ENCODE measurements at places on chromosomes 4 and X. TPM values are rescaled to one million over a fixed set of nuclear protein-coding genes. Genes with fewer than 3 reads are reported as not detected.

DNA sequence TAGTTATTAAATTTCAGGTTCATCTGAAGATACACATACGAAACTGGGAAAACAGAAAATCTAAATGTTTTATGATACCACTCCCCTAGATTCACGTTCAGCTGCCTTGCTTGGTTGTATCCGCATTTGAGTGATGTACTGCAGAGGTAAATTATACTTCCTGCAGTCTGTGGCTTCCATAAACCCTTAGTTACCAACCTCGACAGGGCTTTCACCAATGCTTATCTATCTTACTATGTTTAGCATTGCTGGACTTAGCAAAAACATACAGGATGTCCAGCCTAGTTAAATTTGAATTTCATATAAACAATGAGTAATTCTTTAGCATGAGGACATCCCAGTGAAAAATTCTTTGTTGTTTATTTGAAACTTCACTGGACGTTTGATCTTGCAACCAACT, 108.8 kb downstream of the TMA16 start:
- no peaks in the 10 kb centered on the region for H3K27me3 ChIP-seq
- H3K27ac ChIP-seq = no peak overlapping the region
- H3K4me1 ChIP-seq = no peaks in the 10 kb centered on the region
- no peak for DNase-seq

DNA sequence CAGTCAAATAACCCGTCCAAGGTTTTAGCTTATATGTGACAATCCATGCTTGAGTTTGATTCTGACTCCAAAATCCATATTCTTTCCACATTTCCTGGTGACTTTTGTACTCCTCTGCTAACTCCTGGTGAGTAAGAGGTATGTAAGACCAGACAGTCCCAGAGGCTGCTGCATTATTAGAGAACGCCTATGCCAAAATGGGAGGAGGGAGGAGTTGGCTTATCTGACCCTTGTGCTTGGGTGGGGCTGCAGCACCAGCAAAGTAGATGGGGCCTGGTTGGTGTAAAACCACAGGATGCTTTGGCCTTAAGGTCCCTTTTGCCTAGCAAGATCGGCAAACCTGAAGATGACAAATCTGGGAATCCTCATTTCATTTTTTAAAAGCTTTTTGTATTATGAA, 9.1 kb upstream of the RNF212 start:
- no peak for DNase-seq
- H3K27ac ChIP-seq = no peak overlapping the region
- H3K27me3 ChIP-seq = no peaks in the 10 kb centered on the region
- no peak overlapping the region for H3K4me3 ChIP-seq
- H3K36me3 ChIP-seq = no peaks in the 10 kb centered on the region
- no peaks in the 10 kb centered on the region for H3K4me1 ChIP-seq

DNA sequence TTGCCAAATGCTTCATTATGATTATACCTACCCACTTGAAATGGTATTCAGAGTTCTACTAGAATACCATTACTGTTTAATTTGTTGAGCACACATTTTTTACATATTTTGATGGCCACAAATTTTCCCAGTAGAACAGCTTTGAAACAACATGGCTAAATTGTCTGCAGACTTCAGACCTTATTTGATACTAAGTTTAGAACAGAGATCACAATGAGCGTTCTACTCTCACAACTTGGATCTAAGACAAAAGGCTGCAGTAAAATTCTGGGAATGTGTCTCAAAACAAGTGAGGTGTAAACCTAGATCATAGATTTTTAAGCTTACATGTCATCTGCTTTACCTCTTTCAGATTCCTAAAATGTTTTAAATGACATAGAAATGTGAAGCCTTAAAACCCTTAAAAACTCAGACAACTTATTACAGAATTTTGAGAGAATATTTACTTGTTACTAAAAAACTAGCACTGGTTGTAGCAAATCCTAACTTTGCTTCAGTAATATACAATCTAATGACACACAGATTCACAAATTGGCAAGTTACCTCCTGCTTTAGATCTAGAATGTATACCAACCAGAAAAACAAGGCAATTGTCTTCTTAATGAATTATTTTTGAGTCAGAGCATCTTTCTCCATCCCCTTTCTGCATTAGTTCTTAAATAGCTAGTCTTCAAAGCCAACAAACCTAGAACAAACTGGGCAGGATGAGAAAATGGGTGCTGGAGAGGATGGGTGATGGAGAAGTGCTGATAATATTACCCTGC, 243.3 kb downstream of the SLC7A11 start:
- peaks cover 5% of the 10 kb centered on the region for H3K4me1 ChIP-seq
- H3K27ac ChIP-seq = peak overlapping the region; percentile 27
- no peaks in the 10 kb centered on the region for H3K27me3 ChIP-seq
- no peaks in the 10 kb centered on the region for H3K36me3 ChIP-seq

- no peak overlapping the region for H3K4me3 ChIP-seq
- H3K27ac ChIP-seq = no peak overlapping the region
- no peak for DNase-seq
- no peaks in the 10 kb centered on the region for H3K36me3 ChIP-seq
Measured at GRCh38 chrX:110036162-110037033, 33.5 kb downstream of the TMEM164 start.

Gene ZFYVE28
- total RNA-seq = not detected

DNA sequence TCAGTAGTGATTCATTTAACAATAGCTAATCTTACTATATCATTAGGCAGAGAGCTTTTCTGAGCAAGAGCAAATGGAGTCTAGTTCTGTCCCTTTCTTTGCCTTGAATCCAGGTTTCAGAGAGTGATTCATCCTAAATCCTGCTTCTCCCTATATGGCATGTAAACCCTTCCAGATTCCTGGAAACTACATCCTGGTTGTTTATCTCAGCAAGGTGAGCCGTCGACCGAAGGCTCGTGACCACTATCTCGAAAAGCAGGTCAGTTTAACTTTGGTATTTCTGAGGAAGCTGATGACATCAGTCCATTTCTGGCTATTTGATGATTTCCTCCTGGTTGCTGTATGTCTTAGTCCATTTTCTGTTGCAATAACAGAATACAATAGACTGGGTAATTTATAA, 40.7 kb upstream of the ERVMER34-1 start:
- no peak for DNase-seq
- no peaks in the 10 kb centered on the region for H3K36me3 ChIP-seq
- no peak overlapping the region for H3K4me3 ChIP-seq
- no peaks in the 10 kb centered on the region for H3K27me3 ChIP-seq
- no peak overlapping the region for H3K27ac ChIP-seq
- no peaks in the 10 kb centered on the region for H3K4me1 ChIP-seq

GRCh38 chrX:154827194-154828015, 7.1 kb downstream of the SMIM9 start:
- no peak for DNase-seq
- H3K27me3 ChIP-seq = no peaks in the 10 kb centered on the region
- no peak overlapping the region for H3K4me3 ChIP-seq
- H3K36me3 ChIP-seq = no peaks in the 10 kb centered on the region
- H3K4me1 ChIP-seq = no peaks in the 10 kb centered on the region

GRCh38 chr4:165077034-165077578, 23.4 kb downstream of the TRIM75 start:
- no peak overlapping the region for H3K4me3 ChIP-seq
- no peaks in the 10 kb centered on the region for H3K4me1 ChIP-seq
- H3K36me3 ChIP-seq = no peaks in the 10 kb centered on the region
- no peak for DNase-seq

- no peaks in the 10 kb centered on the region for H3K27me3 ChIP-seq
- no peak overlapping the region for H3K4me3 ChIP-seq
- DNase-seq = peak; percentile 12
- H3K4me1 ChIP-seq = no peaks in the 10 kb centered on the region
- no peak overlapping the region for H3K27ac ChIP-seq
- no peaks in the 10 kb centered on the region for H3K36me3 ChIP-seq
Measured at GRCh38 chr4:155603360-155603891, 63.2 kb upstream of the GUCY1A1 start.

- no peak overlapping the region for H3K27ac ChIP-seq
- DNase-seq = no peak
- H3K27me3 ChIP-seq = no peaks in the 10 kb centered on the region
- H3K4me1 ChIP-seq = no peaks in the 10 kb centered on the region
- H3K4me3 ChIP-seq = no peak overlapping the region
Measured at GRCh38 chr4:189771696-189772361, 168.8 kb upstream of the FRG1 start.

DNA sequence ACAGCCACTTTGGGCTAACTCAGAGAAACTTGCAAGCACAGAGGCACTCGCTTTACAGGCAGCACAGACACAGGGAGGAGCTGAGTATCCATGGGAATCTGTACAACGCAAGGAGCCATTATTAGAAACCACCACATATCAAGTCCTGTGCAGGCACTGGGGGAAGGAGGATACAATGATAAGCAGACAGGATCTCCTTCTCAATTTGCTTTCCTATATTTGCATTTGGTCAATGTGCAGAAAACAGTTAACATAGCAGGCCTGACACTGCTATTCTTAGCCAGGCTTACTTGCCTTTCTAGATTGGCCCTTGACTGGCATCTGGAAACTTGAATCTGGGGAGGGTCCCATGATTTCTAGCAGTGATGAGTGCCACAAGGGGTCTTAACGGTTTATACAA, 65.8 kb downstream of the TEC start:
- H3K36me3 ChIP-seq = no peaks in the 10 kb centered on the region
- H3K4me3 ChIP-seq = no peak overlapping the region
- no peak for DNase-seq

- peaks cover 21% of the 10 kb centered on the region for H3K36me3 ChIP-seq
- peak overlapping the region; percentile 90 for H3K27ac ChIP-seq
- H3K4me1 ChIP-seq = peaks cover 3% of the 10 kb centered on the region
- peak; percentile 24 for DNase-seq
Measured at GRCh38 chr4:73259571-73260090, 1.0 kb upstream of the ANKRD17 start.

Gene IL2
- not detected for total RNA-seq

DNA sequence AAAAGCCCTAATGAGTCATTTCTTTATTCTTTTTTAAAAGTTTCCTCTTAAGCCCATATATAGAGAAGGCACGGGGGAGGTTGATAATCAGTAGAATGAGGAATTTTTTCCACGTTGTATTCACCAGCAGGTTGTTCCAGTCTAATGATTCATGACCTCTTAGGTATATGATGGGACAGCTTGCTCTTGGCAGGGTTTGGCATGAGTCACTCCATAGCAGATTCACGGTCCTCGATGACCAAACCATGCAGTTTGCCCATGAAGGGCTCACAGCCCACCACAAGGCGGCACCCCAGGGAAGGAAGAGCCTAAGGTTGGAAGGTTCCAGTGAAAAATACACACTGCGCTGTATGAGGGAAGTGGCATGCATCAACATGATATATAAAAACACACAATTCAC, 623.8 kb upstream of the DIPK2B start:
- no peak overlapping the region for H3K27ac ChIP-seq
- no peaks in the 10 kb centered on the region for H3K4me1 ChIP-seq
- no peak overlapping the region for H3K4me3 ChIP-seq
- no peaks in the 10 kb centered on the region for H3K27me3 ChIP-seq

Gene ETDB
- total RNA-seq = not detected

DNA sequence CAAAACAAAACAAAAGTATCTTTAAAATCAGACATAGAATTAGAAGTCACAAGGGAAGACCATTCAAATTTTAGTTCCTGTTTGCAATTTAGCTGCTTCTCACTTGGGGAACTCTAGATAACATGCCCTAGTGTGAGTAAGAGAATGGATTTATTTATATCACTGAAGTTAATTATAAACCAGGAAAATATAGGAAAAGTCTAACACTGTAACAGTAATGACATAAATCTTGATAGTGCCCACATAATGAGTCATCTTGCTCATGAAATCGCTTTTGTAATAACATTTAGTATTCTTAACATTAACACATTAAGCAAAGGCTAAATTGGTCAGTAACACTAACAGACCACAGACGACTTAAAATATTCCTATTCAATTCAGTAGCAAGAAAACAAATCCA, 710.7 kb downstream of the STPG2 start:
- no peak overlapping the region for H3K4me3 ChIP-seq
- H3K27ac ChIP-seq = no peak overlapping the region
- DNase-seq = no peak
- H3K36me3 ChIP-seq = no peaks in the 10 kb centered on the region
- no peaks in the 10 kb centered on the region for H3K4me1 ChIP-seq
- H3K27me3 ChIP-seq = no peaks in the 10 kb centered on the region

Gene HMGB3
- 120 TPM for total RNA-seq

Gene BEND4
- total RNA-seq = 0.13 TPM

- H3K4me1 ChIP-seq = no peaks in the 10 kb centered on the region
- DNase-seq = peak; percentile 5
- H3K4me3 ChIP-seq = no peak overlapping the region
- no peaks in the 10 kb centered on the region for H3K36me3 ChIP-seq
Measured at GRCh38 chrX:138298268-138298667, 413.2 kb downstream of the FGF13 start.

DNA sequence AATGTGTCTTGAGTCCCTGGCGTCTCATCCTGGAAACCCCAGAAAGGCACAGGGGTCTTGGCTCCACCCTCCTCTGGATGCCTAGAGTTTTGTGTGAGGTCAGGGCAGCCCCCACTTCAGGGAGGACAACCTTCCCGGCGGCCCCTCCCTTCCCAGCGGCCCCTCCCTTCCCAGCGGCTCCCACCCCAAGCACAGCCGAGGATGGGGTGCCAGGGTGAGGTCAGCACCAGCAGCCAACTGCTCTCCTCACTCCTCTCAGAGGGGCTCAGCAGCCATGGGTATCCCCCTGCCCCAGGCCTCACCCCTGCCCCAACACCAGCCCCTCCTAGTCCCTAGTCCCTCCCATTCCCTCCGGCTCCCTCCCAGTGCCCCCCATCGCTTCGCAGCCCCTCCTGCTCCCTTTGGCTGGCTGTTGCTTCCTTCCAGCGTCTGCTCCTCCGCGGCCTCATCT, 17.4 kb downstream of the DGKQ start:
- DNase-seq = no peak
- no peak overlapping the region for H3K27ac ChIP-seq
- no peak overlapping the region for H3K4me3 ChIP-seq
- no peaks in the 10 kb centered on the region for H3K36me3 ChIP-seq
- H3K27me3 ChIP-seq = no peaks in the 10 kb centered on the region

DNA sequence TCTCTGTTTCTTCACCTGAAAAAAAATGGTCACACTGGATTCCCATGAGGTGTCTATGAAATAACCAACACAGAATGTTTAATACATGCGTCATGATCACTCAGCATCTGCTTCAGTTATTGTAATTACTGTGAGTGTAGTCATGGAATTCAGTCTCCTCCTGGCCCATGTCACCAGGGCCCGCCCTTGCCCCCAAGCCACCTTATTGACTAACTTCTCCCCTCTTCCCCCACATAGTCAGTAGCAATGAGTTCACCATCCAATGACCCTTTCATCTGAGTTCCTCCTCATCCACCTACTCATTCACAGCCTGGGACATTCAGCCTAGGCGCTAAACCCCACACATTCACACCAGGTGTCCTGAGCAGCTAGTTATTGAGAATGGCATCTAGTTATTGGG, 15.6 kb downstream of the PNMA6F start:
- H3K36me3 ChIP-seq = no peaks in the 10 kb centered on the region
- H3K4me1 ChIP-seq = no peaks in the 10 kb centered on the region
- no peak overlapping the region for H3K27ac ChIP-seq
- no peaks in the 10 kb centered on the region for H3K27me3 ChIP-seq
- DNase-seq = no peak

- H3K4me1 ChIP-seq = peaks cover 29% of the 10 kb centered on the region
- DNase-seq = peak; percentile 45
- no peak overlapping the region for H3K4me3 ChIP-seq
- H3K27me3 ChIP-seq = no peaks in the 10 kb centered on the region
Measured at GRCh38 chr4:103400405-103400804, 202.3 kb upstream of the CENPE start.

- H3K27me3 ChIP-seq = no peaks in the 10 kb centered on the region
- no peak for DNase-seq
- no peaks in the 10 kb centered on the region for H3K36me3 ChIP-seq
- no peak overlapping the region for H3K4me3 ChIP-seq
Measured at GRCh38 chrX:128929271-128930057, 593.8 kb downstream of the SMARCA1 start.

All from SJCRH30 (cell line).